ENCODE measurements at places on chromosomes 2 and 18.

DNA sequence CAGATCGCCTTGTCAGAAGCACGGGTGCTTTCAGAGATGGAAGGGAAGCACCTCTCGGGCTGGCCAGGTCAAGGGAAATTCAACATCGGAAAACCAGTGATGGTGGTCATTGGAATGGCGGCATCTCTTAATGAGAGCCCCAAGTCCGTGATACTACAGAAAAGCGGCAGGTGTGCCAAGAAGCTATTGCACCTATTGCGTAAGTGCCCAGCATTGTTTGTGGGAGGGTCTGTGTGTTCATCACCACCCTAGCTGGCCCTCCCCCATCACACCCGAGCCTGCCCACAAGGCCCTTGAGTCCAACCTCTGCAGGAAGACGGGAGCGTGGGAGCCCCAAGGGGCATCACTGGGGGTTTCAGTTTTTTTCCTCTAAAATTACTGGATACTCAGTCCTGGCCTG, 100.7 kb downstream of the DGKD start:
- no peak for DNase-seq

GRCh38 chr2:237633061-237633561, 5.7 kb downstream of the LRRFIP1 start:
- DNase-seq, result no peak

DNA sequence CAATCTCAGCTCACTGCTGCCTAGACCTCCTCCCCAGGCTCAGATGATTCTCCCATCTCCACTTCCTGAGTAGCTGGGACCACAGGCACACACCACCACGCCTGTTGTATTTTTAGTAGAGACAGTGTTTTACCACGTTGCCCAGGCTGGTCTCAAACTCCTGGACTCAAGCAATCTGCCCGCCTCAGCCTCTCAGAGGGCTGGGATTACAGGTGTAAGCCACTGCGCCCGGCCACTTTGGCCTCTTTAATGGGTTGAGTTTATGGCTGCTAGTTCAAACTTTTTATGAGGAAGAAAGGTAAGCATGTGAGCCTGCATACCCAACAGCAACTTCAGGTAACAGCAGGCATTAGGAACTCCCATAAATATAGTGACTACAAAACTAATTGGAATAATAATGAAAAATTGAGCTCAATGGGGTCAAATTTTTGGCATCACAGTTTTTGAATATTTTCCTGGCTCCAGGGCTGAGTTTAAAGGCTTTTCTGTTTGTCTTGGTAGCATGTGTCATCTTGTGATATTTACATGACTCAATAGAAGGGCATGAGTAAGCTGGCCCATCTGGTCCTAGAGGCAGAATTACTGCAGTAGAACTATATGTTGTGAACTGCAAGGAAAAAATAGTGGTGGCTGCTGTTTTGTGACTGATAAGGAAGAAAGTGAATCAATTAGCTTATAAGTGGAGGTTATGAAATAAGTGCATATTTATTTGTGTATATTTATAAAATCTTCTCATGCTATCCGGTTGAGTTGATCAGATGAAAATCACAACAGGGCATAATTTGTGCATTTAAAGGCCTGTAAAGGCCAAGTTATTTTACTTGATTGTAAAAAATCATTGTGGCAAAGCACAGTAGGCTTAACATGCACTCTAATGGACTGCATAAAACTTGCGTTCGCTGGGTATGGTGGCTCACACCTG, 24.8 kb downstream of the GALM start:
- DNase-seq, result no peak

- no peak for DNase-seq
These were observed 65.3 kb downstream of the DPP10 start for GRCh38 chr2:114507744-114508143.

- DNase-seq, result no peak
These were observed 146.2 kb upstream of the LYPD1 start for GRCh38 chr2:132816234-132816633.

- DNase-seq, result peak; percentile 43
These were observed 98.7 kb downstream of the ANKRD44 start for GRCh38 chr2:197211881-197212342.

GRCh38 chr2:205409411-205409810, 272.9 kb upstream of the NRP2 start:
- DNase-seq, result no peak

GRCh38 chr18:65399091-65399490, 351.7 kb upstream of the CDH7 start:
- DNase-seq, result no peak

DNA sequence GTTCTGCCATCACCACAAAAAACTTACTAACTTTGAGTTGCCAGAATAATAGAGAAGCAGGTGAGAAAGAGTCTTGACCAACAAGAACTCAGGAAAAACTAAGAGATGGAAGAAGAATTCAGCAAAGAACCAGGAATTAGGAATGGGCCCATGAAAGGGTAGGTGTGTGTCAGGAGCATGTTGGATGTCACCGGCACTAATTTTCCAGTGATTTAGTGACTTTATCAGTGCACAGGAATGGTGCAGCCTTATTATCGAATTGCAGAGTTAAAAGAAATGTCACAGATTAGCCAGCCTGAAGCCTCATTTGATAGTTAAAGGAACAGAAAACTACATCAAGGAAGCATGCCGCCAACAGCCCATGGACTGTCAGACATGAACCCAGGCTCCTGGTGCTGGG, 9.0 kb upstream of the BOD1L2 start:
- no peak for DNase-seq

DNA sequence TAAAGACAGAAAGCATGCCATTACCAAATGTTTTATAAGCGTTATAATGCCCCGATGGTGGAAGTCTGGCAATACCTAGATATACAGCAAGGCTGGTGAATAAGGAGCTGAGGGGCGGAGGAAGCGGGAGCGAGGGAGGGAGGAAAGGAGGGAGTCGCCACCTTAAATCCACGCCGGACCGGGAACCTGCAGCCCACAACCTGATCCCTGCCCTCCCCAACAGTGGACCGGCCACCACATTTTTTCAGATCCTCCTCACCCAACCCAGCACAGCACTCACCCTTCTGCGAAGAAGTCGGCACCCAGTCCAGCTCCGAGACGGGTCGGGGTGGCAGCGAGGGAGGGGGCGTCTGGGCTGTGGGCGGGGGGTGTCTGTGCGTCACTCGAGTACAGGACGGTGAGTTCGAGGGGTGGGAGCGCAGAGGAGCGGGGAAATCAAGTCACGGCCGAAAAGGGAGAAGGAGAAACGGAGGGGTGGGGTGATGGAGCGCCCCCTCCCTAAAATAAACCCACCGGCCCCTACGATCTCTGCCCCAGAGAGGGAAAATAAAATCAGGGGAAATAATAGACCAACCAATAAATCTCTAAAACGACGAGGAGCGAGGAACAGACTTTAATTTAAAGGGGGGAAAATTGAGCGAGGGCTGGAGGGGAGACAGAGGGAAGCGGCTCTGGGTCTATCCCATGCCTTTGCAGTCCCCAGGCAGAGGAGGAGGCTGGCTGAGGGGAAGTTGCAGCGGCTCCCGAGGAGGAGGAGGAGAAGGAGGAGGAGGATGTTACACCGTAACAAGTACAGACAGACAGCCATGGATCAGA, 96.5 kb upstream of the SERTAD2 start:
- peak; percentile 32 for DNase-seq

DNA sequence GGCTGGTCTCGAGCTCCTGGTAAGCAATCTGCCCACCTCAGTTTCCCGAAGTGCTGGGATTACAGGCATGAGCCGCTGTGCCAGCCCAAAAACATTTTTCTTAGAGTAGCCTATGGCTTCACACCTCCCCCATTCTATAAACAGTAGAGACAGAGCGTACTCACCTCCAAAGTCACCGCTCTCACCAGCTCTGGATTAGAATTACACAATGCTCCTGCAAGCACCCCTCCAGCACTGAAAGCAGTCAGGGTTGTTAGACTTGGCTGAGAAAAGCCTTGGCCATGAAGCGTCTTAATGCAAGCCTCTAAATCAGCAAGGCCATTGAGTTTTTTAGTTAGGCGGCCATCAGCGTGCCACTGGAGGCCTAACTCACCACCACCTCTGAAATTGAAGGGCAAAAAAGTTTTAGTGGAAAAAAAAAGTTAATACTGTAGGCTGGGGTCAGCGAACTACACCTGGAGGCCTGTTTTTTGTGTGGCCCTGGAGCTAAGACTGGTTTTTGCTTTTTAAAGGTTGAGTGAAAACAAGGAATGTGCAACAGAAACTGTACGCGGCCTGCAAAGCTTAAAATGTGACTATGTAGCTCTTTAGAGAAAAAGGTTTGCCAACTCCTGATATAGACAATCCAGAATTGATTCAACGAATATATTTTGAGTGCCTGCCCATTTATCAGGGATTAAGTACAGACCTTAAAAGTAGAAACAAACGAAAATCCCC, 34.6 kb downstream of the PREPL start:
- DNase-seq, result no peak

DNA sequence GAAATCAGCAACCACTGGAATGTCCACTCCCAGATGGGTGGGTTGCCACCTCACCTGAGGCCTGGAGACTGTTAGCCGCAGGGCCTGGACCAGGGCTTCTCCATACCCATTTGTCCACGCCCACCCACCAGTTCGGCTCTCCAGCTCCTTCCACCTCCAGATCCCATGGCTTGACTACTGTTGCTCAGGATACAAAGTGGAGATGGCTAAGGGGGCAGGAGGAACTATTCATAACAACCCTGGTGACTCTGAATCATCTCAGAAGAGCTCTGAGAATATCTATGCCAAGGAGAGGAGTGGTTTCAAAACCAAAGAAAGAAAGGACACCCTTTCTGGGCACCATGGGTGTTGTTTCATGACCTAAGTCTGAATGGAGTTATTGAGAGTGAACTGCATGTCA, 145.8 kb downstream of the LAMA3 start:
- DNase-seq, result no peak

GRCh38 chr2:237631007-237631785, 3.8 kb downstream of the LRRFIP1 start:
- no peak for DNase-seq

- DNase-seq, result peak; percentile 63
These were observed 72.8 kb upstream of the TAF1B start for GRCh38 chr2:9770308-9771100.

GRCh38 chr2:200442471-200442870, 67.4 kb downstream of the KCTD18 start:
- no peak for DNase-seq

DNA sequence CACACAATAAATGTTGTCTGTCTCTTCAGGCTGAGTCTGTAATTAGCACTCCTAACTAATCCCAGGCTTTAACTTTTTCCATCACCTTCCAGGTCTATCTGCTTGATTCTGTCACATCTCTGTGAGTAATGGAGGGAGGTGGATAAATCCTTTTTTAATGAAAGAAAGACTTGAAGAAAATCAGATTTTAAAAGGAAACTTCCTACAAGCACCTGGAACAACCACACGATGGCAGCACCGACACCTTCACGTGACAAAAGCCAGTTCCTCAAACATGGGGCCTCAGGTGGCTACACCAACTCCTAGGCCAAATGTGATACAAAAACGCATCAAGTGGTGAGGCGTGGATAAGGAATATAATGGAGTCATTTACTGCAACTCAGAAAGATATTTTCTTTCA, 41.8 kb downstream of the TGFBRAP1 start:
- peak; percentile 10 for DNase-seq

- no peak for DNase-seq
These were observed 245.7 kb downstream of the SP3 start for GRCh38 chr2:173719471-173719870.

- no peak for DNase-seq
These were observed 46.0 kb upstream of the SEC11C start for GRCh38 chr18:59093668-59094067.

DNA sequence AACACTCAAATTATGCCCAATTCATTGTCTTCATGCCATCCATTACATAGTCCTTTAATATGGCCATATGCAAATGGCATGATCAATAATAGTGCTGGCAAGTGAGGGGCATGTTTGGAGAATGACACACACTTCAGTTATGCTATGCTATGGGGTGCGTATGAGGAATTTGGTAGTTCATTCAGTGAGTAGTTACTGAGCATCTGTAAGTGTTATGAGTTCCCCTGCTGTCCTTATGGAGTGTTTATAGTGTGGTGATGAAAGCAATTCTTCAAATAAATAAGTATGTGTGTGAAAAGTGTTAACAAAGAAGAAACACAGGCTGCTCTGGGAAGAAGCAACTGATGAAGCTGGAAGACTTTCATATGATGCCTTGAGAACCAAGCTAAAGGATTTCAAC, 383.7 kb upstream of the SLC14A2 start:
- no peak for DNase-seq

DNA sequence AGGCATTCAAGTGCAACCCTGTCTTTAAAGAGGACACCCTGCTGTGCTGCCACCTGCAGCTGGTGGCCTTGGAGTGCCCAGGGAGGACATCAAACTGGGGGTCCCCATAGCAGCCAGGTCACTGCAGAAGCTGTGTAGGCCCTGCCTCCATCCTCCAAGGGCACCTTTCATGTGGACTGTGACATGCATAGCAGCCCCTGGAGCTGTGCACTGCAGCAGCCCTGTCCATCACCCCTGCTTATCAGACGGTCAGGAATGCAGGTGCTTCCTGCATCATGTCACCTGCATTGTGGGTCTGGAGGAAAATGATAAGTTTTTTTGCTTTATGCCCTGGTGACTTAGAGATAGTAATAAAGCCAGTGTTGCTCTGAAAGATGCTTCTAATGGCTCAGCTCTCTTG, 155.7 kb downstream of the DYSF start:
- no peak for DNase-seq

GRCh38 chr2:197144183-197144582, 166.4 kb downstream of the ANKRD44 start:
- no peak for DNase-seq

DNA sequence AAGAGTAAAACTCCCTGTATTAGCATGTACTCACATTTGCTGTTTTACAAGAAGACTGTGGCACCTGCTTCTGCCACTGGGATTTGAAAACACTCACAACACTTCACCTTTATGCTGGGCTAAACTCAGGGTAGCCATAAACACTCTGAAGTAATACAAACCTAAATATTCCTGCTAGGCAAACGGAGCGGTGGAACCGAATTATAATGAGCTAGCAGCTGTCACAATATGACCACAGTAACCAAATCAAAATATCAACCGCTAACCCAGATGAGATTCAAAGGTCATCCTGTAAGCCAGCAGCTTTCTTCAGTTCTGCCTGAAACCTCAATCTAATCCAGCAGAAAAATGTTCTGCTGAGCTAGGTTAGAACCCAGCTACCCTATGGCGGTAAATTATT, 132.1 kb downstream of the TCF4 start:
- no peak for DNase-seq

GRCh38 chr2:164843346-164843911, 1.8 kb upstream of the COBLL1 start:
- DNase-seq, result no peak

DNA sequence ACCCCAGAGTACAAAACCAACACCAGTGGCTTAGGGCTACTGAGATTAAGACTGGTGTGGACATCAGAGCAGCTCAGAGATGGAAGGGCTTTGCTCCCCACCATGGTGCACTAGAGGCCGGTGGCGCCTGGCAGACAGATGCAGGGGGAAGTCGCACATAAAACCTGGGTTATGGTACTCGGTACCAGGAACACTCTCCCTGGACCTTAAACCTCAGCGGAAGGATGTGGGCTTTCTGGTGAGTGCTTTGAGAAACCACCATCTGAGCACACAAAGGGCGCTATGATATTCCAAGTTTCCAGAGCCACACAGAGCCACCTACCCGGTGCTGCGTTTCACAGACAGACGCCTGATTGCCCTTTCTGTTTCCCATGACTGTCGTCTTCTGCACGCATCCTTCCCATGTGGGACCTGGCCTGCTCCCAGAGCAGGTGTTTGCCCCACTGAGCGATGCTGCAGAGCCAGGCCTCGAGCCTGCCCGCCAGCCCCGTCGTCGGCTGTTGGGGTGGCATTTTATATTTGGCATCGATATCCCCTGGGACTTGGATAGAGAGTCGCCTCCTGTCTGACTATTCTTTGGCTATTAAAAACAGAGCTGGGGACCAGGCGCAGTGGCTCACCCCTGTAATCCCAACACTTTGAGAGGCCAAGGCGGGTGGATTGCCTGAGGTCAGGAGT, 89.5 kb upstream of the ODC1 start:
- no peak for DNase-seq
